ENCODE measurements at places on chromosomes 6 and 20. TPM values are rescaled to one million over a fixed set of nuclear protein-coding genes. Genes with fewer than 3 reads are reported as not detected.
A peak's percentile ranks its signal among the peaks of the same experiment; 100 is the strongest.

RAET1L gene
- total RNA-seq = not detected

DNAAF9 gene
- 24.8 TPM for total RNA-seq

GTF3C6 gene
- 47.5 TPM for total RNA-seq

- no peak overlapping the region for H3K4me3 ChIP-seq
- no peak overlapping the region for H3K27ac ChIP-seq
- no peaks in the 10 kb centered on the region for H3K27me3 ChIP-seq
- DNase-seq = no peak
- H3K36me3 ChIP-seq = no peaks in the 10 kb centered on the region
- no peaks in the 10 kb centered on the region for H3K4me1 ChIP-seq
Measured at GRCh38 chr20:47201074-47201730, 155.3 kb downstream of the ZMYND8 start.

DNA sequence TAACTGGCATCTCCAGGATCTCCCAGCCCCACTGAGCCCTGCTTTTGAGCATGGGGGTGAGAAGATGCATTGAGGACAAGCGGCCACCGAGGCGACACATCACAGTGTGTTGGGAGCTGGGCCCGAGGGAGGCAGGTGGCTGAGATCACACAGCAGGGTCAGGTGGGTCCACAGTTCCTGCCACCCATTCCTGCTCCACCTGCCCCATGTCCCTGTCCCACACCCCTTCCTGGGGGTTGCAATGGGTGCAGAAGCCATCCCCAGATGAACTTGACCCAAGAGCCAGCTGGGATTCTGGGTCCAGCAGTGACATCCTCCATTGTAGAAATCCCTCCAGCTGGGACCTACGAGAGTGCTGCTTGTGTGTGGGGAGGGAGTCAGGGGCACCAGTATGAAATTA is 1.0 kb downstream of the TGM2 start:
- peak overlapping the region; percentile 63 for H3K4me3 ChIP-seq
- peaks cover 70% of the 10 kb centered on the region for H3K4me1 ChIP-seq
- DNase-seq = no peak

GRCh38 chr6:150732765-150733539 is 132.6 kb upstream of the MTHFD1L start:
- H3K27ac ChIP-seq = no peak overlapping the region
- no peak for DNase-seq
- no peak overlapping the region for H3K4me3 ChIP-seq

DNA sequence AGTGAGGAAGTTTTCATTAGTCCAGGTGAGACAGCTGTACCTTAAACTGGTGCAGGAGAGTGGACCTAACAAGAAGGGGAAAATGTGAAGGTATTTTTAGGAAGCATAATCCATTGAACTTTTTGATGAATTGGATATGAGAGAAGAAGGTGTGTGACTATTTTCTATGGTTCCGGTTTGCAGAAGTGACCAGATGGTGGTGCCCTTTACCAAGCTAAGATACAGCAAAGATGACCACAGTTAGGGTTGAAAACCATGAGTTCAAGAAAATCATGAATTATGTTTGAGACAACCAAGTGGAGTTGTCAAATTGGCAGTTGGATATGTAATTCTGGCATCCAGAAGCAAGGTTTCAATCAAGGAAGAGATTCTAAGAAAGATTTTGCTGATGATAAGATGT is 61.9 kb upstream of the NRSN1 start:
- H3K4me1 ChIP-seq = no peaks in the 10 kb centered on the region
- H3K27me3 ChIP-seq = no peaks in the 10 kb centered on the region
- DNase-seq = no peak
- no peak overlapping the region for H3K4me3 ChIP-seq
- H3K36me3 ChIP-seq = no peaks in the 10 kb centered on the region
- H3K27ac ChIP-seq = no peak overlapping the region

- no peaks in the 10 kb centered on the region for H3K36me3 ChIP-seq
- no peak overlapping the region for H3K4me3 ChIP-seq
- peaks cover 10% of the 10 kb centered on the region for H3K4me1 ChIP-seq
- H3K27ac ChIP-seq = no peak overlapping the region
- no peak for DNase-seq
- no peaks in the 10 kb centered on the region for H3K27me3 ChIP-seq
Measured at GRCh38 chr6:16968101-16968500, 133.7 kb upstream of the STMND1 start.

Data from upper lobe of right lung (tissue), 1 donor.